NCI-H460 (cell line): ENCODE measurements at places on chromosomes 3 and 15. TPM values are rescaled to one million over a fixed set of nuclear protein-coding genes. Genes with fewer than 3 reads are reported as not detected.

The GCNT3 gene
- total RNA-seq = 0.29 and 0.50 TPM in 2 replicates

The OGG1 gene
- total RNA-seq = 10.1 and 13.9 TPM in 2 replicates

The COLQ gene
- not detected in 2 replicates for total RNA-seq

The IL12A gene
- total RNA-seq = 3.1 and 5.3 TPM in 2 replicates

The CORO2B gene
- not detected in 2 replicates for total RNA-seq

The PLA2G4D gene
- not detected in 2 replicates for total RNA-seq

The TTLL13 gene
- total RNA-seq = 0.10 and 0.43 TPM in 2 replicates

The NOX5 gene
- 0.23 and 0.64 TPM in 2 replicates for total RNA-seq

The GLDN gene
- total RNA-seq = 4.6 and 4.9 TPM in 2 replicates

The GOLGA8M gene
- not detected in 2 replicates for total RNA-seq

- DNase-seq = no peak
These were observed 32.9 kb downstream of the PSTPIP1 start for GRCh38 chr15:77027697-77028450.

GRCh38 chr3:49470714-49471420 is 800 bp downstream of the DAG1 start:
- no peak for DNase-seq

DNA sequence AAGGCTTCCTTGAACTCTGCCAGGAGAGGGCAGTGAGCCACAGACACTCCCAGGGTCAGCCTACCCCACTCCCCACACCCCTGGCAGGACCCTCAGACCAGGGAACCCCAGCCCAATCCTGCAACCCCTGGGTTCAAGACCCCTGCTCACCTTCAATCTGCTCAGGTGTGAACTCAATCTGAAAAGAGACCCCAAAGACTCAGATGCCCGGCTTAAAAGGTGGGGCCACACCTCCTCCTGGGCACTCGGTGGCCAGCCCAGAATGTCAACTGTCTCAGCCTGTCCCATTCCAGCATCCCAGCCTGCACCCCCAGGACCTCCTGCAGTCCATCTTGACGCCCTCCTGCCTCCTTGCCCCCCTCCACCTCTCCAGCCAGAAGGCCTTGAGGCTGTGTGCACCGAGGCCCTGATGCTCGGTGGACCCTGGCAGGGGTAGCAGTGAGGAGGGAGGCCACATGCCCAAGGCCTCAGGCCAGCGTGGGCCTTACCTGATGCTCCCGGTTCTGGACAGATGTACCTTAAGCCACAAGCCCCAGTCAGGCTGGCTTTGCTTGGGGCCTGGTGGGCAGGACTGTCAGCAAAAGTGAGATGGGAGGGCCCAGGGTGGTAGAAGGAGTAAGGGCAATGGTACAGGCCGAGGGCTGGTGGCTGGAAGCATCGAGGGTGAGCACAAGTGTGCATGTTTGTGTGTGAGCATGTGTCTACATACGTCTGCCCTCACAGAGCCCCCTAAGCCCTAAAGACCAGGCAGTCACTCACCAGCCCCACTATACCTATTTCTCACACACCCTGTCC is 2.2 kb downstream of the MYL3 start:
- DNase-seq = no peak

GRCh38 chr3:172216911-172217310 is 177.5 kb downstream of the FNDC3B start:
- no peak for DNase-seq

- DNase-seq = no peak
These were observed 8.6 kb downstream of the MAP3K13 start for GRCh38 chr3:185371306-185372074.

DNA sequence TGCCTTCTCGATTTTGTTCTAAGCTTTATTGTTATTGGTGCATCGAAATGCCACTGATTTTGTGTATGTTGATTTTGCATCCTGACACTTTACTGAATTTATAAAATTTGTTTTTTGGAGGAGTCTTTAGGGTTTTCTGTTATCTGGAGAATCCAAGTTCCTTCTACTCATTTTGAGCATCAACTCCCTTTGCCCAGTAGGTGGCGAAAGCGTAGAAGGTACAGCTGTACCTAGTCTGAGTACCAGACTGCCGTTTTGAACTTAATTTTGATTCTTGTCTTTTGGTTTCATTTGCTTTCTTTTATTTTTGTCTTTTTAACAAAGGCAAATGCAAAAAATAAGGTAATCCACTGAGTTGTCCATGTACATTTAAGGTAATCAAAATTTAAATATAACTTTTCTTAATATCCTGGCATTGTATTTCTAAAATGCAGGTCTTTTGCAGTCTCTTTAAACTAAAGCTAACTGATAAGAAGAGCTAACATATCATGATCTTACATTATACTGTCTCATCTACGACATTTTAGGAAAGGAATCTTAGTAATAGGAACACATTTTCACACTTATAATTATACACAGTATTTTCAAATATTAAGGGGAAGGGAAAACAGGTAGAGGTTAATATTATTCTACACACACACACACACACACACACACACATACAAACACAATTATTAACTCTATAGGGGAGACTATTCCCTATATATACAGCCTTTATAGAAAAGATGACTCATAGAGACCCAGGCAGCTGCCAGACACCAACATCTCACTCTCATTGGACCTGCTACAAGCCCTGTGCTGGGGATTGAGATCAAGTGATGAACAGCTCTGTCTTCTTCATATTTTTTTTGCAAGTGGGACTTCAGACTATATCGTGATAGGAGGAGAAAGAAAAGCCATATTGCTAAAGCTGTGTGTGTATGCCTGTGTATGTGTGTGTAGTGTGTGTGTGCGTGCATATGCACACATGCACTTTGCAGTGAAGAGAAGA is 71.8 kb downstream of the SYNPR start:
- peak; percentile 61 for DNase-seq

- no peak for DNase-seq
These were observed 277.1 kb downstream of the XXYLT1 start for GRCh38 chr3:194993896-194994295.

DNA sequence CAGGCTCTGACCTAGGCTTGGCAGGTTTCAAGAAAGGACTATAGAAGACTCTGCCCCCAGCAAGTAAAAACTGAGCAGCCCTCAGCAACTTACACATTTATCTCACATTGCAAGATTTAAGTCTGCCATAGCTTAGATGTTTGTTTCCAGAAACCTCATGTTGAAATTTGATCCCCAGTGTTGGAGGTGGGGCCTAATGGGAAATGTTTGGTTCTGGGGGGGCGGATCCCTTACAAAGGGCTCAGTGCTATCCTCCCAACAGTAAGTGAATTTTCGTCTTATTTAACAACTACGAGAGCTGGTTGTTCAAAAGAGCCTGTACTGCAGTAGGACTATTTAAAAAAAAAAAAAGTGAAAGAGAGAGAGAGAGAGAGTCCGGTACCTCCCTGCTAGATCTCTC is 125.2 kb upstream of the PROK2 start:
- no peak for DNase-seq

DNA sequence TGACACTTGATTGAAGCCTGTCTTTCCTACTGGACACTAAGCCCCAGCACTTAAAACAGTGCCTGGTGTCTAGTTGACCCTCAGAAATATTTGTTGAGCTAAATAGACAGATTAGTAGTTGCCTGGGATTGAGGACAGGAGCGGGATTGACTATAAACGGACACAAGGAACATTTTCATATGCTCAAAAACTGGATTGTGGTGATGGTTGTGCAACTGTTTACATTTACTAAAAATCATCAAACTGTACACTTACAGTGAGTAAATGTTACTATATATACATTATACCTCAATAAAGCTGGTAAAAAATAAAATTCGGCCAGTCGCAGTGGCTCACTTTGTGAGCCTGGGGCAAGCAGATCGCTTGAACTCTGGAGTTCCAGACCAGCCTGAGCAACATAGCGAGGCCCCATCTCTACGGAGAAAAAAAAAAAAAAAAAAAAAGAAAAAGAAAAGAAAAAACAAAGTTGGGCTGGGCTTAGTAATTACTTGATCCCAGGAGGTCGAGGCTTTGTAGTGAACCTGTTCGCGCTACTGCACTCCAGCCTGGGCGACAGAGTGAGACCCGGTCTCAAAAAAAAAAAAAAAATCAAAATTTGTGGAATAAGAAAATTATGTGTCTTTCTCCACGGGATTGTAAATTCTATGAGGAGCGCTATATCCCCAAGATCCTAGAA is 632 bp upstream of the IDH3A start:
- DNase-seq = no peak

GRCh38 chr15:46618984-46619383 is 984.2 kb downstream of the SQOR start:
- DNase-seq = no peak

GRCh38 chr3:111762537-111762936 is 96.5 kb upstream of the PHLDB2 start:
- no peak for DNase-seq

DNA sequence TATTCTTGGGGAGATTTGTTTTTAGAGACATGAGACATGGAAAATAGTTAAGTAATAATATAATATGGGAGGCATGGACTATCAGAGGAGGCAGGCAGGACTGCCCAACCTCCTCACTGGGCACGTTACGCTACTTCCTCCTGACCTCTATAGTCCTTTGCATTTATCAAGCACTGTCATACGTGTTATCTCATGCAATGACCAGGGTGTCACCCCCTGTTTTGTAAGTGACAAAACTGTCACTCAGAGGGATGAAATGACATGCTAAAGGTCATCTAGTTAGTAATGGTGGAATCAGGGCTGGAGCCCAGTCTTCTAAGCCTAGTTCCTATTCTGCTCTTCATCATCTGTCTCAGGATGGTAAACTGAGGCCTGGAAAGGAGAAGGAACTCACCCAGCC is 66.7 kb downstream of the ST6GAL1 start:
- DNase-seq = no peak

DNA sequence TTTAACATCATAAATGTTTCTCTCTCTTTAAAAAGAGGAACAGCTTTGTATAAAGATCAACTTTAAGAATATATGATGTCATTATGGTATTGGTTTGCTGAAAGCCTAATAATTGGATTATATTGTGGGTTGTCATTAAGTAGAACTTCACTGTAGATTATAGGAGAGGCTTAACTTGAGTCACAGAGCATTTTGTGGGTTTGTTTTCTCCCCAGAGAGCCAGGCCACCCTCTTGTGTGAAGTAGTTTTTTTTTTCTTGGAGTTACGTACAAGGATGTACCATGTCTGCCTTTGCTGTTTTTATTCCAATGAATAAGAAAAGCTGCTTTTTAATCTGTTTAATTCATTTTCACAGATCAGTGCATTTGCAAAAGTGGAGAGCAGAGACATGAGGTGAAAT is 354.8 kb upstream of the TBL1XR1 start:
- DNase-seq = no peak

DNA sequence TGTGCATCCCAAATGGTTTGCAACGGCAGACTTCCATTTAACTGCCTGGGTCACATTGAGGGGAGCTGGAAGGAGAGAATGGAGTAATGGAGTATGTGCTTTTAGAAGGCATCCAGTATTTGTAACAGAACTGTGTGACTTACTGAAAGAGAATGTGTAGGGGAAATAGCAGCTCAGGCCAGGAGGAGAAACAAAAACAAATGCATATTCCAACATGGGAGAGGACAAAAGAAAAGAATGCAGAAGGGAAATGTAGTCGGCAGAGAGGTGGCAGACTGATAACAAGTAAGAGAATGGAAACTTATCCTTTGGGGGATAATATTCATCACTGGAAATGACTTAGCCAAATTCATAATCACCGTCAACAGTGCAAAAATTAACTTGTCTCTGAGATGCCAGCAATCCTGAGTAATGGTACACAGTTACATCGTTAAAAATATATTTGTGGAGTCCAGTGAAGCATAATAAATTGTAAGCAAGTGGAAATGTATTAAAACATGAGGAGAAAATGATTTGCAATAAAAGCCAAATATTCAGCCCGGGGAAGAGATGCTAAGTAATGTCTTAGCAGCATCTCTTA is 294.9 kb upstream of the SGO1 start:
- DNase-seq = no peak

- no peak for DNase-seq
These were observed 18.4 kb downstream of the ZNF860 start for GRCh38 chr3:31999907-32000439.

- DNase-seq = no peak
These were observed 40.4 kb downstream of the LPP start for GRCh38 chr3:188194332-188194731.

DNA sequence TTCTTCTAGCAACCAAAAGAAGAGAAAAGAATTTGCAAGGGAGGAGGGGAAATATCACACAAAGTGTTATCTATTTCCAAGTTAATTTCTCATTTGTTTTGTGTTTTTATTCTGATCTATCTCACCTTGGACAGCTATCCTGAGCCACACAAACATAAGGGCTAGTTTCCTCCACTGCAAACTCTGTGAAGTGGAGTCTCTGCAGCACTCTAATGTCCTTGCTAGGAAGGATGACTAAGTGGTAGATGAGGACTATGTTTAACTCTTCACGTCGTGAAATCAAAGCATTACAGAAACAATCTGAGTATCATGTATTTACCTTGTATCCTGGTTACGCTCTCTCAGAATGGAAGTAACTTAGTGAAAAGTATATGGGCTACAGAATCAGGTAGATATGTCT is 33.9 kb upstream of the CHRM5 start:
- DNase-seq = no peak

- no peak for DNase-seq
These were observed 13.7 kb upstream of the ZNF660 start for GRCh38 chr3:44571024-44571423.

- DNase-seq = no peak
These were observed 34.9 kb upstream of the MAGI1 start for GRCh38 chr3:66073464-66074141.

- DNase-seq = no peak
These were observed 4.5 kb downstream of the CPN2 start for GRCh38 chr3:194346621-194347020.

DNA sequence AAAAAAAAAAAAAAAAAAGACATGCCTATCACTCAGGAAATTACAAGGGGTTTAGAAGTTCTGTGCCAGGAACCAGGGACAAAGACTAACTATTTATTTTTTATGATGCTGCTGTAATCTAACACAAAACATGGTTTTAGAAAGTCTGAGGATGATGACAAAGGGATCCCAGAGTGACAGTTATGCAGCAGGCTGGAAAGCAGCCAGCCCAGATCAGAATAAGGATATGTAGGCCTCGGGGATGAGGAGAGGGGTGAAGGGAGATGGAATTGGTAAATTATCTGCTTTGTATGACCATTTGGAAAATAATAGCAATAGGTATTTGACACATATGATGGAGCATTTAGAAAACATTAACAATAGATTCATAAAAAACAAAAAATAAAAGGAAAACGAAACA is 34.1 kb upstream of the NMD3 start:
- no peak for DNase-seq

- no peak for DNase-seq
These were observed 255.6 kb upstream of the ZNF717 start for GRCh38 chr3:76040946-76041345.

DNA sequence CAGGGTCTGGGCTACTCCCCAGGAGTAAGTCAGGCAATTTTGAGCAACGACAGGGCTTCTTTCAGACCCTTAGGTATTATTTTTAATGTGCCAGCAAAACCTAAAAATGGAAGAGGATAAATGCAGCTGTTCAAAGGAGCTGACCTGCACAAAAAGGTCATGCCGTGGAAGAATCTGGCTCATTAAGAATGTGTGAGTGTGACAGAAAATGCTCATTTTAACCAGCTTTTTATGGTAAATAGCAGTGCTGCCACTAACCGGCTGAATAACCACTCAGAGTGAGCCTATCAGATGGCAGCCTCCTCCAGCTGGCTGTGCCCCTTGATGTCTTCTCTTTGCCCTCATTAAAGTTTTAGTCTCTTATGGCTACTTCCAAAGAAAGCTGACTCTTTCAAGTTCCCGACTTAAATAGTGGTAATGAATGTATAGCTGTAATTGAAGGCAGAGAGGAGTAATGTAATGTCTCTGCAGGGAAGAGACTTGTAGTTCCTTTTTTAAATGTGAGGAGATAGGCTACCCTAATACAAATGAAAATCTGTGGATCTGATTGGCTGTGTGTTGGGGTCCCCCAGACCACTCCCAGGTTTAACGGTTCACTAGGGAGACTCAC is 9.5 kb upstream of the FSTL1 start:
- no peak for DNase-seq
